GM20000 (cell line): ENCODE measurements at places on chromosomes 4 and X.

DNA sequence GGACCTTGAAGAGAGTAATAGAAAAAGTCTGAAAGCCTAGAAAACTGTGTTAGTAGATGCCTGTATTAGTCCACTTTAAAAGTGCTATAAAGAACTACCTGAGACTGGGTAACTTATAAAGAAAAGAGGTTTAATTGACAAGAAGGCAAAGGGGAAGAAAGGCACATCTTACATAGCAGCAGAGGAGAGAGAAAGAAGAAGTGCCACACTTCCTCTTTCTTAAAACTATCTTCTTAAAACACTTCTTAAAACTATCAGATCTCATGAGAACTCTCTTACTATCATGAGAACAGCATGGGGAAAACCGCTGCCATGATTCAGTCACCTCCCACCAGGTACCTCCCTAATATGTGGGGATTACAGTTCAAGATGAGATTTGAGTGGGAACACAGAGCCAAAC, 18.8 kb upstream of the COL25A1 start:
- DNase-seq, result no peak

GRCh38 chrX:15497865-15498264, 2.7 kb upstream of the BMX start:
- DNase-seq, result peak; percentile 44

GRCh38 chrX:44903107-44903506, 30.1 kb downstream of the KDM6A start:
- DNase-seq, result no peak

GRCh38 chrX:5474282-5474681, 754.4 kb downstream of the NLGN4X start:
- DNase-seq, result no peak

DNA sequence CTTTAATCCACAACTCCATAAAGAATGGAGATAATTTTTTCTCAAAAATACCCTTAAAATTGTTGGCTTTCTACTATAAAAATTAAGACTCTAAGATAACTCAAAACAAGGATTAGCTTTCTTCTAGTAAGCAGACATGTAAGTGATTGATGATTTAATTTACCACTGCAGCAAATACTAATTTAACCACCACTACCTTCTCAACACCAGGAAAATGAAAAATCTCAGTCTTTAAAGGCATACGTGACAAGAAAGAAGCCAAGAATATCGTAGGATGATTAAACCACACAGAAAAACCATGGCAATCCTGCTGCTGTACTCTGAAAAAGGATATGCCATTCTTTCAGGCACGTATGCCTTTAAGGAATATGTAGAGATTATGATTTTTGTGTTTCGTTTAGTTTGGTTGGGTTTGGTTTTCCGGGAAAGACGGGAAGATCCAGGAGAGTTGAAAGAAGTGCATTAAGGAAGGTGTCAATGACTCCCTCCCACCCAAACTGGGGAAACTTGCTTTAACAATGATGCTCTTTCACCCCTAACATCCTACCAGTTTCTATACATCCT, 881 bp downstream of the LRCH2 start:
- DNase-seq, result no peak

- DNase-seq, result no peak
These were observed 1.8 kb downstream of the MAOB start for GRCh38 chrX:43880425-43880824.

- DNase-seq, result no peak
These were observed 168.7 kb downstream of the PRDM5 start for GRCh38 chr4:120753854-120754253.

DNA sequence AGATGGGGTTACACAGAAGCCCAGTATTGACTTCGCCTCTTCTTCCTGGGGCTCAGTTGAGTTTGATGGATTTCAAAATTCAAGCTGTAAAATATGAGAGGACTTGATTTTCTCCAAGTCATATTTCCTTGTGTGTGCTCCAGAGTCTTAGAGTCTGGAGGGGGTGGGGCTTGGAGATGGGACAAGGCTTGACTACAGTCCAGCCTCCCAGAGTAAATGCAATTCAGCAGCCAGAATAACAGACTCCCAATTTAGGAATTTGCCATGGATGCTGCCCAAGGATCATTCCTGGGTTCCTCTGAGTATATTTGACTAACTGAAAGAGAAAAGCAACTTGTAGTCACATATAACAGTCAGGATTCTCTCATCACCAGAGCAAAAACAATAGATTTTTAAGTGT, 53.7 kb upstream of the RBPJ start:
- DNase-seq, result no peak

DNA sequence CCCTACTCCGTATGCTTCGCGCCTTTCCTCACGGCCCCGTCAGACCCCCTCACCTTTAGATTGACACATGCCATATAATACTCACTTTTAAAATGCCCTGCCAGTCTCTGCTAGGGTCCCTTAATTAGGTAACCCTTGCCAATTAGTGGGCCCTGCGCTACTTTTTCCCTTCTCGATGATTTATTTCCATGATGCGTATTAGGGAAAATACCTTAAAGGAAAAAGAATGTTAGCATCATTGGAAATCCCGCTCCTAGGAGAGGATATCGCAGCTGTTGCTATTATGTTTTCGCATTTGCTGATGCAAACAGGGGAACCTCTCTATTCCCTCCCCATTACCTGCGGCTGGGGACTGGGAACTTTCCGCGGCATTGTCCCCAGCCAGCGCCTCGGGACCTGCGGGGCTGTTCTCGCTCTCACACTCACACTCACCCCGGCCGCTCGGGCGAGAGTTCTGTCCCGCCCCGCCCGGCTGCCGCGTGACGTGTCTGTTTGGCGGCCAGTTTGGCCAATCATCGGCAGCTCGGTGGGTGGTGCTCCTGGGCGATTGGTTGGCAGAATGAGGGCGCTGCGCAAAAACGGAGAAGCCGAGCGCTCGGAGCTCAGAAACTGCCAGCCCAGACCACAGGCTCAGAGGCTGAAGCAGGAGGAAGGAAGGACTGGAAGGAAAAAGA, at the start of gene PCDH10:
Gene PCDH10, plus strand, starts transcription at position 605 of the 674 bp plus-strand sequence. CDS start 847 bp downstream, outside the sequence.
- DNase-seq, result peak; percentile 78

GRCh38 chrX:40154250-40154852, 56.6 kb upstream of the BCOR start:
- DNase-seq, result peak; percentile 28

DNA sequence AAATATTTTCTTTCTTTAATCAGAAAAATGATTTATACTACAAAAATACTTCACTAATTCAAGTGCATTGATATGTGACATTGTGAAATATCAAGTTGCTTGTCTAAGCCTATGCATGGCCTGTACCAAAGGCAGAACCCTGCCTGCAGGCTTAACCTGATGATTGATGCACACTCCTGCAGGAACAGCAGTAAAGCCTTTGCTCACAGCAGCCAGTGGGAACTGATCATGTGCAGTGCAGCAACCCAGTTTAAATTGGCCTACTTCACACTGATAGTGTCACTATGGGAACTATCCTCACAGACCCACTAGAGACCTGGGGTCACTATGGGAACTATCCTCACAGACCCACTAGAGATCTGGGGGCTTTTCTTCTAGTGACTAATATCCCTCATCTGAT, 603.8 kb downstream of the RAPGEF2 start:
- no peak for DNase-seq

DNA sequence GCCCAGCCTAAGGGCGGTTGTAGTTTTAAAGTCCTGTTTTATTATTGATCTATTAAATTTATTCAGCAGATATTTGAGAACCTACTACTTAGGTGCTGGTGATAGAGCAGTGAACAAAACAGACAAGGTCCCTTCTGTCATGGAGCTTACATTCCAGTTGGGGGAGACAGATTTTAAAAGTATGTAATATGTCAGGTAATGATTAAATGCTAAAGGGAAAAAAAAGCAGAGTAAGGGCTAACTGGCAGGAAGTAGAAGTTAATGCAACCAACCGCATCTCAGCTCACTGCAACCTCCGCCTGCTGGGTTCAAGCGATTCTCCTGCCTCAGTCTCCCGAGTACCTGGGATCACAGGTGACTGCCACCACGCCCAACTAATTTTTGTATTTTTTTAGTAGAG, 7.8 kb upstream of the MCUB start:
- no peak for DNase-seq

DNA sequence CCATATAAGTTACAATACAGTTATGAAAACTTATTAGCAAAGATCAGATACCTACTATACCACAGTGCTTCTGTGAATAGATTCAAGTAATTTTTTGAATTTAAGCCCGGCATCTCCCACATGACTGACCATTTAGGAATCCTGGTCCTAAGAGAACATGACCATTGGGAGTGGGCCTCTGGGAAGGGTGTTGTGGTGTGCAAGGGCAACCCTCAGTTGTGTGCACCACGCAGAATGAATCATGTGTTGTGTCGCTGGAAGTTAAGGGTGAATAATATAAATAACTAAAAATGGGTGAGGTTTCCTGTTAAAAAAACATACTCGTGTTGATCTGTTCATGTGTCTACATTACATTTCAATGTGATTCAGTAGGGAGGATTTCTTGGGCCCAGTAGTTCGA, 15.5 kb downstream of the CPE start:
- DNase-seq, result no peak

DNA sequence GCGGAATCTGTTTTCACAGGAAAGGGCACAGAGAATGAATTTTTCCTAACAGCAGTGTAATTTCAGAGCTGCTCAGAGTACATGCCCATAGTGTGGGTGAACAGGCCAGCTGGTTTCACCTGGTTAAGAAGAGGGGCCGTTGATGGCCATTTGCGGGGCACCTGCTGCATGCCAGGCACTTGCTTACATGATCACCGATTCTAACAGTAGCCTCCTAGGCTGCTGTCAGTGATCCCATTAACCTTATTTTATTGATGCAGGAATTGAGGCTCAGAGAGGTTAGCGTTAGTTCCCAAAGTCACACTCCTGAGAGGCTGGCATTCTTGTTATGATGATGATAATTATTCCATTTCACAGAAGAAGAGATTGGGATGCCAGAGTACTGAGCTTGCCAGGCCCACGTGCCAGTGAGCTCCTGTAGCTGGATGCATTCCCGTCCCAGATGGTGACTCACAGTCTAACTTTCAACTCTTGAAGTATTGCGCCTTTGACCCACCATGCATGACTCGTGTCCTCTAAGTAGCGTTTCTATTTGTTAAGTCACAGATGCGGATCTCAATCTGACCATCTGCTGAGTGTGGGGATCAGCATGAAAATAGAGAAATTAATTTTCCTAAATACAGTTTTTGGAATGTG, 76.5 kb downstream of the PSAPL1 start:
- no peak for DNase-seq

GRCh38 chr4:78613522-78614321, 62.2 kb downstream of the ANXA3 start:
- DNase-seq, result peak; percentile 50

GRCh38 chr4:9825049-9825448, 43.6 kb downstream of the DRD5 start:
- no peak for DNase-seq

- peak; percentile 96 for DNase-seq
These were observed 309 bp upstream of the CTBP1 start for GRCh38 chr4:1249148-1249730.

DNA sequence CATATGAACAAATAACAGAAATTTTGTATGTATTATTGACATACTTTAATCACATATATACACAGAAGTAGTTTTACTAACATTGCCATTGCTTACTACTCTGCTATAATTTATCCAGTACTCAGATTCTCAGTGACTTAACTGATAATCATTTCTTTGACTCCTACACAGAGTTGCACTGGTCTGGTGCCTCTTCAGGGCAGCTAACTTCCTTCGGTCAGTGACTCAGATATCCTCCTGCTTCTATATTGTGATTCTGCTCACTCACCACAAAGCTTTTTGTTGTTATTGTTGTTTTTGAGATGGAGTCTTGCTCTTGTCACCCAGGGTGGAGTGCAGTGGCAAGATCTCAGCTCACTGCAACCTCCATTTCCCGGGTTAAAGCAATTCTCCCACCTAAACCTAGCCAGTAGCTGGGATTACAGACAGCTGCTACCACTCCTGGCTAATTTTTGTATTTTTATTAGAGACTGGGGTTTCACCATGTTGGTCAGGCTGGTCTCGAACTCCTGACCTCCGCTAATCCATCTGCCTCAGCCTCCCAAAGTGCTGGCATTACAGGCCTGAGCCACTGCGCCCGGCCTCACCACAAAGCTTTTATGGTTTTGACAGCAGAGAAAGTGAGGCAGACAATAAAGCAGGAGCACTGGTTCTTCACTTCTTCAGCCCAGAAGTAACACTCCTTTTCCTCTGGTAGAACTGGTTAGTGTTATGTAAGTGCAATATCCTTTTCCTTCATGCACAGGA, 499.3 kb downstream of the EPHA5 start:
- DNase-seq, result no peak

DNA sequence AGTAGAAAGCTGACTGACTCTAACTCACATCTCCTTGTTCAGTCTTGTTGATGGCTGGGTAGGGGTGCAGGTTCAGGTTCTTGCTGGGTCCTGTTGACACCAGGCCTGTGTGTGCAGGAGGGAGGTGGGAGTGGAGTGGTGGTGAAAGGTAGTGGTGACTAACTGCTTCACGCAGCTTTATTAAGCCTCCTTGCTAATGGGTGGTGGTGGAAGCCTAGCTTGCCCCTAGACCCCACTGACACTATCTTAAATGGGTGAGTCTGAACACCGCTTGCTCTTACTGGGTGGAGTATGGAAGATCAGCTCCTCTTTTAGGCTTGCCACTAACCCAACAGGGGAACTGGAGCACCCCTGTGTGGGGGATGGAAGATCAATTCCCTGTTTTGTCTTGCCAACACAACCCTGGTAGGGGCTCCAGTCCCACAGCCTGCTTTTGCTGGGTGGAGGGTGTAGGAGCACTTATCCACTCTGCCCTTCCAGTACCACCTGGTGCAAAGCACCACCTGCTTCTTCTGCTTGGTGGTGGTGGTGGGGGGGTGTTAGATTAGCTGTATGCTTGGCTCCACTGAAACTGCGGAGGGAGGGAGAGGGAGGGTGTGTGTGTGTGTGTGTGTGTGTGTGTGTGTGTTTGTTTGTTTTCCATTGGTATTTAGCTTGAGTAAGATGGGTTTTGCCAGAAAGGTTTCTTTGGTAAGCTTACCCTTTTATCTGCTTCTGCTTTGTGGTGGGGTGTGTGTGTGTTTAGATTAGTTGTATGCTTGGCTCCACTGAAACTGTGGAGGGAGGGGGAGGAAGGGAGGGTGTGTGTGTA, 25.6 kb downstream of the KDM6A start:
- DNase-seq, result no peak

- DNase-seq, result no peak
These were observed 242.3 kb downstream of the GALNTL6 start for GRCh38 chr4:172055498-172055897.
